Right renal cortex interstitium (tissue), 3 donors: ENCODE measurements at places on chromosomes 16 and 17. TPM values are rescaled to one million over a fixed set of nuclear protein-coding genes. Genes with fewer than 3 reads are reported as not detected.

GRCh38 chr16:2514333-2515179 lies 804 bp downstream of the ATP6V0C start:
- DNase-seq = no peak

The THUMPD1 gene
- polyA plus RNA-seq = 76.2 TPM

The ITGAX gene
- 0.53 TPM for polyA plus RNA-seq

The MMP28 gene
- polyA plus RNA-seq = 1.5 TPM

- DNase-seq = no peak
Observed at GRCh38 chr17:82315703-82316358, 1.6 kb downstream of the CD7 start.

The MYH8 gene
- 0.88 TPM for polyA plus RNA-seq

The LHX1 gene
- 76.2 TPM for polyA plus RNA-seq

The SP2 gene
- polyA plus RNA-seq = 20.1 TPM

DNA sequence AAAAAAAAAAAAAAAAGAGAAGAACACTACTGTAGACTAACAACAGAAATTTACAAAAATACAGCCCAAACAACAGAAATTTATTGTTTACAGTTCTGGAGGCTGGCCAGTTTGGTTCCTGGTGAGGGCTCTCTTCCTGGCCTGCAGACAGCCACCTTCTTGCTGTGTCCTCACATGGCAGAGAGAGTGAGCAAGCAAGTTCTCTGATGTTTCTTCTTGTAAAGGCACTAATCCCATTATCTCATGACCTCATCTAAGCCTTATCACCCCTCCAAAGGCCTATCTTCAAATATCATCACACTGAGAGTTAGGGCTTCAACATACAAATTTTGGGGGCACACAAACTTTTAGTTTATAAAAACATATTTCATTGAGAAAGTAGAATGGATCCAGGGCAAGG lies 7.3 kb downstream of the ARSG start:
- no peak for DNase-seq

The TAC4 gene
- 0.40 TPM for polyA plus RNA-seq

DNA sequence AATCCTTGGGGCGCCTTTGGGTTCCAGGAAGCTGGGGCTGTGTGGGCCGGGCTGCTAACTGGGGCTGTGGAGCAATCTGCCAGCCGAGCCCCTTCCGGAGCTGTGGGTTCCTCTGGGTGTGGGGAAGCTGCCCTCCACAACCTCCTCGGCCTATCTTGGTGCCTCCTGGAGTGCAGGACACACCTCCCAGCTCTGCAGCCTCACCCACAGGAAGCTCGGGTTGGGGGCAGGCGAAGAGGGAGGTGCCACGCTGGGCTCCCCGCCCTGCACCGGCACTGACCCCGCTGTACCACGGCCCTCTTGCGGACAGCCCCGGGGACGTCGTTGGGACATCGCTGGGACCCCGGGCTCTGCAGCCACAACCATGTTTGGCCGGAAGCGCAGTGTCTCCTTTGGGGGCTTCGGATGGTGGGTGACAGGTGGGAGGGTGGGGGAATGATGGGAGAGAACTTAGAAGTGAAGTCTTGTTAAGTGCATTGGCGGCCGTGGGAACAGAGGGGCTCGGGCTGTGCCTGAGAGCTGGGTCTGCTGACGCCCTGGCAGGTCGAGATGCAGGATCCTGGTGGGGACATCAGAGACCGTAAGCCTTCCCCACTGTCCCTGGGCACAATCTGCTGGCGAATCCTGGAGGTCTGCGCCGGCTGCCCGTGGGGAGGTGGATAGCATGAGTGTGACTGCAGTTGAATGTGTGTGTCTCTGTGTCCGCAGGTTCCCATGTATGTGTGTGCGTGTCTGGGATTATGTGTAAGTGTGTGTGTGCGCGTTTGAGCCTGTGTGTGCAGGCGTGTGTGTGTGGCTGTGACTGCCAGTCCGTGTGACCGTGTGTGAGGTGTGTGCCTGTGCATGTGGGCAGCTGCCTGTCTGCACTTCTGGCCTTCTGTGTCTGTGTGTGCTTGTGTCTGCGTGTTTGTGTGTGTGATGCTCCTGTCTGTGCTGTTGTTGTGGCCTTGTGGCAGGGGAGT lies at the start of gene RAP1GAP2:
RAP1GAP2 (plus strand) TSS at position 275 of the 962 bp plus-strand sequence; CDS start at position 365, 90 bp downstream.
- DNase-seq = no peak

GRCh38 chr17:10313037-10313672 lies 59.7 kb downstream of the MYH13 start:
- DNase-seq = no peak

DNA sequence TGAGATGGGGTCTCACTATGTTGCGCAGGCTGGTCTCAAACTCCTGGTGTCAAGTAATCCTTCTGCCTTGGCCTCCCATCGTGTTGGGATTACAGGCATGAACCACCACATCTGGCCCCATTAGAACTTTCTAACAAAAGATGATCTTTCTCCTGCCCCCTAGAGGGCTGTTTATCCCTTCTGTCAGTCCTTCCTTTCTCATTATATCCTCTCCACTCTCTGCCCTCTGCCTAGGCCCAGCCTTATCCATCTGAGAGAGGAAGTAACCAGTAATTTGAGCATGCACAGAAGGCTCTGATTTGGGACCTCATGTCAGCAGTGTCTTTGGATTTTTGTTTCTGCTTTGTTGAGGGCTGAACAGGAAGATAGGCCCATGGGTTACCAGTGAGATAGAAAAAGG lies 4.4 kb upstream of the DHX40 start:
- DNase-seq = no peak

The PRSS36 gene
- polyA plus RNA-seq = 1.4 TPM

The RRAD gene
- polyA plus RNA-seq = 2.1 TPM

DNA sequence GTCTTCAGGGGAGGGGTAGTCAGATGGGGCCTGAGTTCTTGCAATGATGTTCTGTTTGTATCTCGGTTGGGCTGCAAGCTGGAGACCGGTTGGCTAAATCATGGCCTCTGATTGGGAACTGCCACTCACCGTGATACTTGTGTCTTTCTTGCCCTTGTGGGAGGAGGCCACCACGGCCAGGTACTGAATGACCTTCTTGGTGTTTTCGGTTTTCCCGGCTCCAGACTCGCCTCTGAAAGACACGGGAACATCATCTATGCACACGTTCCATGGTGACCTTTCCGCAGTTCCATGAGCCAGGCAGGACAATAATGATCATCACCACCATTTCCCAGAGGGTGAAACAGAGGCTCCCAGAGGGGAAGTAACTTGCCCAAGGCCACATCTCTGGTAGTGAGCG lies 70.3 kb downstream of the MYH11 start:
- DNase-seq = no peak

- no peak for DNase-seq
Observed at GRCh38 chr16:28981517-28981916, 3.3 kb upstream of the LAT start.

GRCh38 chr16:83852774-83853173 lies 45.0 kb downstream of the HSBP1 start:
- DNase-seq = no peak

DNA sequence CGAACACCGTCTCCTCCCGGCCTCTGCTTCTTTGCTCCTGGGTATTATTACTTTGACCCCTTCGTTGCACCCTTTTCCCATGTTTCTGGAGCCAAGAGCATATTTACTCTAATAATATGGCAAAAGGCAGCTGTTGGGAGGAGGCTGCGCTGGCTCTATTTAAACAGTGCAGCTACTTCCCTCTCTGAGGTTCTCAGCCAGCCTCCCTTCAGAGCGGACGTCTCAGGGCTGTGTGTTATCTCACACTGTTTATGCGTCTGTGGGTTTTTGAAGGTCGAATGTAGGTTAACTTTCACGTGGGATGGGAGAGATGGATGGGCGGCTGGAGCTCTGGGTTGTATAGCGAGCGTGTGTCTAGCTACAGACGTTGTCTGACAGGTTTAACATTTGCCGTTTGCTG lies 45.3 kb downstream of the COX4I1 start:
- no peak for DNase-seq
